Choroid plexus epithelial cell (primary cell): ENCODE measurements at places on chromosomes 5 and 9.

DNA sequence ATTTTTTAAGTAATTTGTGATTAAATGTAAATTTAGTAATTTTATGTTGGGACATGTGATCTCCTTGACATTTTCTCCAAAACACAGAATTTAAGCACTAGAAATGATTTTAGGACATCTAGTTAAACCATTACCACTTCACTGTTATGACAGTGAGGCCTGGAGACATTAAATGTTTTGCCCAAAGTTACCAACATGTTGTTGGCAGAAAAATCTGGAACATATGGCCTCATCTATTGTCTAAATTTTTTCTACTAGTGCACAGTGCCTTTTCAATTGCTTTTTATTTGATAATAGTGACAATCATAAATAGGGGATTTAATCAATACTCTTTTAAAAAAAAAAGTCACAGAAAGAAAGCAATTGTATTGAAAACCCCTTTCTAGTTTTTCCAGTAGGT lies 45.6 kb downstream of the PIK3R1 start:
- no peak for DNase-seq

DNA sequence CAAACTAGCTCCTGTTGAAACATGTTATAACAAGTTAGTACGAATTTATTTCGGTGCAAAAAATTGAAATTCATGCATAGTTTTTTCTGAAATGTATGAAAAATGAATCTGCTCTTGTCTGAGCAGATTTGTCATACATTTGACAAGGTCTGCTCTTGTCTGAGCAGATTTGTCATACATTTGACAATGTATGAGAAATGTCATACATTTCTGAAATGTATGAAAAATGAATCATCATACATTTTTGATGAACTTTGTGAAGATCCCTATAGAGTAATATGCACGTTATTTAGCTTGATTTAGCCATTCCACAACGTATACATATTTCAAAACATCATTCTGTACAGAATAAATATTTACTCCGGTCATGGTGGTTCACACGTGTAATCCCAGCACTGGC lies 85.9 kb upstream of the PARP8 start:
- no peak for DNase-seq

DNA sequence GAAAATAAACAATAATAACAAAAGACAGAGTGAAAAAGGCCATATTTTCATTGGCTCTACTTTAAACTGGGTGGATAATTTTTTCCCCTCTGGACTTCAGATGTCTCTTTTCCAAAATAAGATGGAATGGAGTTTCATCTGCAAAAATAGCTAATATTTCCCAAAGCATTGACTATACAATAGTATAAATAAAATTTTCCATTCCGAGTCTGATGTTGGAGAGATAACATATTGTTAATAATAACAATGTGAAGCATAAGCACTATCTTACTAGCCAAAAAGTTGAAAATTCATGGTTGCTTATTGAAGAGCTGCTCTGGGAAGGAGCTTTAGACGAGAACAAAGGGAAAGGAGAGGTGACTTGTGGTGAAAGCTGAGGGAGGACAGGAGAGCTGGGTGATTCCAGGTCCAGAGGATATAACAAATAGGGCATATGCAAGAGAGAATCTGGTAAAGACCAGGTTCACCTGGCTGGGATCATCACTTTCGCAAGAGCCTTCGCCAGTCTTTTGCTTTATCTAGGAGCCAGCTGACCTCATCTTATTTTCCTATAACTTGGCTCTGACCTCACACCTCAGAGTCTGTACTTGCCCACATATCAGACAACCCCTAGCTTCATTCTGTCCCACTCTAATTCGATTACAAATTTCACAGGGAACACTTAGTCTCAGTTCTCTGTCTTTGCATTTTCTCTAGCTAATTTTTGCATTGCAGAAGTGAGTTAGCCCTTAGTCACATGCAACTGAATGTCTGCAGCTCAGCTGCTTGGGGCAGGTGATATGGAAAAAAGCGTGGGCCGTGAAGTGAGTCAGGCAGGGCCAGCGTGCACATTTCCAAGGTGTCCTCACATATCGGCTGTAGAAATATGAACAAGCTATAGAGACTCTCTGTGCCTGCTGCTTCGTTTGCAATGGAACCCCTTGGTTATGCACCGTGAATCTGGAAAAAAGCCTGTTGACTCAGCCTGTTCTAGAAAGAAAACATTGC lies 7.6 kb upstream of the ZNF474 start:
- peak; percentile 63 for DNase-seq

- peak; percentile 86 for DNase-seq
Measured at GRCh38 chr5:28344836-28345433, 1306.5 kb upstream of the CDH9 start.

GRCh38 chr5:98775246-98776065 lies 2.0 kb downstream of the RGMB start:
- DNase-seq: no peak

- DNase-seq: peak; percentile 47
Measured at GRCh38 chr9:16619402-16619801, 251.1 kb downstream of the BNC2 start.

DNA sequence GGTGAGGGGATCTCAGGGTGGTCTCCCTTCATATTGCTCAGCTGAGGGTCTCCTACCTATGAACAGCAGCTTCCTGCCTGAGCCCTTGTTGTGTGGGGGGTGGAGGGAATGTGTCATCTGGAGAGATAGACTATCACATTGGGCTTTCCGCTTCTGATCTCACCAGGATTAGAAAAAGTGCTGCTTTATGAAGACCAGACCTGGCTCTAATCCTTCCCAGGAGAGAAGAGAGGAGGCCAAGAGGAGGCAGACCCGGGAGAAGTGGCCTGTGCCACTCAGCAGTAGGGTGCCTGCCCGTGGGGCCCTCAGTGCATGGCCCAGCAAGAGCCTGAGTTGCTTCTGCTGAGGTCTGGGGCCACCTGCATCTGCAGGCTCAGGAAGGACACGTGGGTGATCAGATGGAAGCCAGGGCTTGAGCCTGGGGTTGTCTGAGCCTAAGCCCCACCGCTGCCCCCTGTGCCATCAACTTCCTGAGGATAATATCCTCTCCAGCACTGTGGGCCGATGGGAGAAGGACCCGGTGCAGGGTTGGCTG lies 22.1 kb upstream of the COL5A1 start:
- no peak for DNase-seq

DNA sequence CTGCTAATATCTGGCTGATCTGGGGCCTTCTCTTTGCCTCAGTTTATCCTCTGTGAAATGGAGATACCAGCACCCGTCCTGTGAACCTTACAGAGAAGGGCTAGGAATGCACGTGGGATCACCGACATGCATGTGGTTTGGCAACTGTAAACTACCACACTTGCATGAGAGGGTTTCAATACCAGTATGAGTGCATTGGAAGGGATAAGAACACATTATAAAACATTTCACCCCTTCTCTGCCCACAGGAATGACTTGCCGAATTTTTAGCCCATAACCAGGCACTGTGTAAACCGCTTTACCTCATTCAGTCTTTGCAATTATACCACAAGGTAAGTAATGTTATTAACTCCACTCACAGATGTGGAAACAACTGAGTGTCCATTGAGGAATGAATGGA lies 8.9 kb upstream of the RAB14 start:
- no peak for DNase-seq

GRCh38 chr5:135978212-135978631 lies 23.4 kb upstream of the LECT2 start:
- DNase-seq: peak; percentile 10

GRCh38 chr9:26264709-26265601 lies 586.7 kb upstream of the TUSC1 start:
- peak; percentile 34 for DNase-seq

- no peak for DNase-seq
Measured at GRCh38 chr5:179163236-179164155, 103.3 kb downstream of the ZNF354C start.

DNA sequence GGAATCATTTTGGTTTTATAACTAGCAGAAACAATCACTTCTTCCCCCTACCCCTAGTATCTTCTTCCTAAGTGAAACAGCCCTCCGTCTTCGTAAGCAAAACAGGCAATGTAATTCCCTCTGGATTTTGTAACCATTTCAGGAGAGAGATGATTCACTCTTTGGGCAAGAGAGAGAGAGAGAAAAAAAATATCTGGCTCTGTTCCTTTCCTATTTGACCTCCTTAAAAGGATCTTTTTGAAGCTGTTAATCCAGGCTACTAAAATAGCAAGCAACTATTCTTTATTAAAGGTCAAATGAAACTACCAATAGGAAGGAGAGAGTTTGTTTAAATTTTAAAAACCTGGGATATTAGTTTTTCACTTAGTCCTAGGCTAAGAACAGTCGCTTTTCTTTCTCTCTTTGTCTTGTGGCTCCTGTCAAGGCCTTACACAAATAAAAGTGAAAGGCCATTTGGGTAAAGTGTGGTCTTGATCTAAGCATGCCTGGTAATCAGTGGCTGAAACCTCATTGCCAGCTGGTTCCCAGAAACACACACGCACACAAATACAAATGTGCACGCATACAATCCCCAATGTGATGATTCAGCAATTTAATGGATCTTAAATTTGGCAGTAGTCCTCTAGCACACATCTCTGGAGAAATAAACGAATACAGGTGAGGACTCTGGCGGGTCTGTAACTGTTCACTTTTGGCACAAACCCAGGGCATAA lies 70.2 kb downstream of the PRUNE2 start:
- peak; percentile 64 for DNase-seq

DNA sequence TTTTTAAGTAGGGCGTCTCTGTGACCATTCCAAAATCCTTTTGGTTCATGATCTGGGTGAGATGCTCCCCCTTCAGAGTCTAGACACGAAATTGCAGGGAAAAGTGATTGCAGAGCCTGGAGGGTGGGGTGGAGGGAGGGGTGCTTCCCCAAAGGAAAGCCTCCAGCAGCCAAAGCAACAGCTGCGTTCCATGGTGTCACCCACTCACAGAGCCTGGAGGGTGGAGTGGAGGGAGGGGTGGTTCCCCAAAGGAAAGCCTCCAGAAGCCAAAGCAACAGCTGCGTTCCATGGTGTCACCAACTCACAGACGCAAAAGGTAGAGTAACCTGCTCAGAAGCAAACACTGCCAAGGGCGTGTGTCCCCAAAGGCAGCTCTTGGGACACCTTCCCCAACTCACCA lies 22.6 kb downstream of the SLC6A18 start:
- no peak for DNase-seq

GRCh38 chr9:127769929-127770582 lies 8.4 kb downstream of the SH2D3C start:
- no peak for DNase-seq

GRCh38 chr5:23631302-23632045 lies 124.1 kb downstream of the PRDM9 start:
- peak; percentile 69 for DNase-seq

DNA sequence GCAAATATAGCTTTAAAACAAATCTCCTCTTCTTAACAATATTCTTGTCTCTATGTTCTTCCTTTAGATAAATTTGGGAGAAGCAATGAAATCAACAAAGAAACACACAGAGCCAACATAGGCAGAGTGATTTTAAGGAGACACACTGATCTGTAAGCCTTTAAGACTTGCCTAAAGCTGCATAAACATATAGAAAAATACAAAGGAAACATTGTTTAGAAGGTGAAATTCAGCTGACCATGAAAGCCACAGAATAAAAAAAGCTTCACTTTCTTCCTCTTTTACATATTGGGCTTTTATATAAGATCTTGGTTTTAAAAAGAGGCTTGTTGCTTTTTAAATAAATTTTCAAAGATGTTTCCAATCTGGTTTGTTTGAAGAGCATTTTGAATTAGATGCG lies 1277.5 kb downstream of the EFNA5 start:
- no peak for DNase-seq

DNA sequence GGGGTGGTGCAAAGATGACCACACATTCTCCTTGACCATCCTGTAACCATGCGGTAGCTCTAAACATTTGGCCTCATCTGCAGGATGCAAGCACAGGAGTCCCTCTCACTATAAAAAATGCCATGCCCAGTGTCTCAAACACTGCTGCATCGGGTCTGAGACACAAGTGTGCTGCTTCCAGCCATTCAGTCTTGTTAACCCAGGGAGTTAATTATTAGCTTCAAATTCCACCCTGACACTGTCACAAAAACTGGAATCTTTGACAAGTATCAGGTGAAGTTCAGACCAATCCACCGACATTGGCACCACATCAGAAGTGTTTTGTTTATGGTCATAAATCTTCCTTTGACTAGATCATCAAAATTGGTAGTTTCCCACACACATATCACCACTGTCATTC lies 119.1 kb upstream of the RASEF start:
- no peak for DNase-seq
